CD4-positive, alpha-beta T cell treated with Interleukin-1 beta for 1 hour (primary cell): ENCODE measurements at places on chromosomes 4 and X.

DNA sequence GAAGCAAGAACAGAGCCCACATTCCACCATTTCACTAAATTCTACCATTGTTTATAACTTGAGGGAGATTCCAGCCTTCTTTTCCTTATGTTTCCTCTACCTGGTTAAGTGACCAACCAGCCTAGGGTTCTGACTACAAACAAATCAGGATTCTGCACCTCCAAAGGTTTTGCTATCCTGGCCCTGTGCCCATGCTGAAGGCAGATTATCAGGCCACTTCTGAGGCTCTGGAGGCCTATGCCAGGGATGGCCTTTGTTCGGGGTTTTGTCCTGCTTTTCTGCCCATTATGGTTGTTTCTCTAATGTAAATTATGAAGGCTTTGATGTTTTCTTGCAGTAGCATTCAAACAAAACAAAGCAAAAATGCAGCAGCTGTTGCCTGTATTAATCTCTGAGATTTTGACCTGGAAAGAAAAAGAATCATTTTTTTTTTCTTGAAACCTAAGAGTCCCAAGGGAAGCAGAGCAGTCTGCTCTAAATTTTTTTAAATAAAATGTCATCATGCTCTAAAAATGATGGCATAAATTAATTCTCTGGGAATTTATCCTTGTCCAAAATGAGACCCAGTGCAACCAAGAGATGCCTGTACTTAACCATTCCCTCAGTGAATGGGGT is 55.6 kb downstream of the RNF150 start:
- no peak for DNase-seq

GRCh38 chrX:13990126-13990800 is 39.4 kb downstream of the GEMIN8 start:
- no peak for DNase-seq

DNA sequence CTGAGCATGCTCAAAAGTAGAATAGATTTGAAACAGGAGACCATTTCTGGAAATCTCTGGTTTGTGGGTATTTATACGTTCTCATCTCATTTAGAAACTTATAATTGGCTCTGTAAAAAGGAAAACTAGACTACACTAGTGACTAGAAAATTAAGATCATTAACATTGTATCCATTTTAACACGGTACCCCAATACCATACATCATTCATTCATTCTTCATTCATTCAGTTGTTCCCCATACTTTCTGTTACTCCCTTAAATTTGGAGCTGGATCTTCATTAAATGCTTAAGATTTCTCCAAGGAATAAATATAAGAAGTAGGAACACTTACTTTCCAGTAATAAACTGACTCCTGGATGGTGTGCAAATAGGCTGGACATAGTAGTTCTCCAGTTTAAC is 1.3 kb downstream of the ARSJ start:
- no peak for DNase-seq

DNA sequence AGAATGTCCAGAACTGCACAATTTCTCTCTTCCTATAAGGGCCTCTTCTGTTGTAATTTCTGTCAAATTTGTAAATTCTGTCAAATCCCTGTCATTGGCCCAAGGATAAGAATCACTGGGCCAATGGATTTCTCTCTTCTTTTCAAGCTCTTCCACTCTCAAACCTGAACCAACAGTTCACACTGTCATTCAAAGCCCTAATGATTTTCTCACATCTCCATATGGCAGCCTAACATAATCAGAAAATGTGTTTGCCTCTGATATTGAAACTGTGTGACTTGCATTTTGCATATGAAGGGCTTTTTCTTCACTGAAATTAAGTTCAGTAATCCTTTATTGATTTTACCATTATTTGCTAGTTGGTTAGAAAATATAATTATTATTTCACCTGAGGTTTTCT is 1349.1 kb downstream of the FSTL5 start:
- no peak for DNase-seq

DNA sequence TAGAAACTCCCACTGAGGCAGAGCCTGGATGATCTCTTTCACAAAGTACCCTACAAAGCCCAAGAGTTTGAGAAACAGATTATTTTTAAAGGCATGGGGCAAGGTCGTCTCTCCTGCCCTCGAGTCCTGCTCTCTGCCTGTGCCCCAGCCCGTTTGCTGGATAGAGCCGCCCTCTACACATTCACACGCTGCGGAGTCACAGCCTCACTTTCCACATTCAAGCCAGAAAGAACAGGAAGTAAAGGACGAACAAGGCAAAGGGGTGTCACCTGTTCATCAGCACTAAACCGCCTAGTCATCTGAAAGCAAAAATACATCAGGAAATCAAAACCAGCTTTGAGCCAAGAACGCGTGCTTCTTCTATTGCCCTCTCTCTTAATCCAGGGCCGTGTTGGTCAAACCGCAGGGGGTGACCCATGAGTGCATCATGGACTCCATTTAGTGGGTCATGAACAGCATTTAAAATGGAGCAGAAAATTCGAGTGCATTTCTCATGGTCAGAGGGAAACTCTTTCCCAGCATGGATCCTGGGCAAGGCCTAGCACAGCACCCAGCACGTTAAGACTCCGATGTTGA is 83.4 kb downstream of the PHKA2 start:
- no peak for DNase-seq

DNA sequence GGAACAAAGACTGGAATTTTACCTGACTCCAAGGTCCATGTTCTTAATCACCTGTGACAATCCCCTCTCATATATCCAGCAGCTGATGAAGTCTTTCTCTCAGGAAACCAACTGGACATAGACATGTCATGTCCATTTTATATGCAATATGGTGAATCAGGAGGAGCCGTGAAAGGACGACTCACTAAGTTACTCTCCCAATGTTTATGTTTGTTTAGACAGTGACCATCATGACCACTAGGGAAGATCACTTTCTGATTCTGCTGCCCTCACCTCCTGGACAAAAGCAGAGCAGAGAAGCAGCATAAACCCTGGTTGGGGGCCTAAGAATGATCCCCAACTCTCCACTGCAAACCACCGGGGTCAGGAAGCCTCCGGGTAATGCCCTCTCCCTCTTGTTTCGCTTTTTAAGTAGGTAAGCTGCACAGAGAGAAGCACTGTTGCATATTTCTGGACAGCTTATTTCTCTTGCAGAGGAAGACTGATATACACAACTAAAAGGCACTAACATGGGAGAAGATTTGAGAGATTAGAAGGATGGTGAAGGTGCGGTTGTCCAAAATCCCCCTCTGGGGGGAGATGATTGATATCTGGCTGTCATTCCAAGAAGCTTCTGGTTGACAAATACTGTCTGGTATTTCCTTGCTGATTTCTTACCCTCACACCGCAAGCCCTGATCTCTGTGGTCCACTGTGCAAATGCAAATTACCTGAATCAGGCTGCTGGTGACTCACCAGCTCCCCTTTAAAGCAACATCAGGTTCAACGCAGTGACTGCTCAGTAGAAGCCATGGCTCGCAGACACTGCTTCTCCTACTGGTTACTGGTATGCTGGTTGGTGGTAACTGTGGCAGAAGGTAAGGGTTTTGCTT is at the start of gene ODAPH:
TSS of gene ODAPH (plus strand) at position 773 of the 871 bp plus-strand sequence. CDS start at position 790, 17 bp downstream.
- DNase-seq = no peak

- DNase-seq = no peak
These were observed 107.8 kb downstream of the STOX2 start for GRCh38 chr4:184012937-184013336.

DNA sequence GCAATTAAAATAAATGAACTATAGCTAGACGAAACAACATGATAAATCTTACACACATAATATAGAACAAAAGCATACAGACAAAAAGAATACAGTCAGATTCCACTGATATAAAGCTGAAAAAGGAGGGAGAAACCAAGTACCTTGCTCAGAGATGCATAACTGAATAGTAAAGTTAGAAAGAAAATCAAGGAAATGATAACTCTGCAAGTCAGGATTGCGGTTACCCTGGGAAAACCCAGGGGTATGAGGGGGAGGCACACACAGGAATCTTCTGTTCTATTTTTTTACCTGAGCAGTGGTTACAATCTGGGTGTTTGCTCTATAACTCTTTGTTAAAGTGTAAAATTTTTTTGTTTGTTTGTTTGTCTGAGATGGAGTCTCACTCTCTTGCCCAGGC is 209.1 kb downstream of the CBR4 start:
- DNase-seq = no peak

GRCh38 chrX:97332963-97333362 is 449.3 kb downstream of the RPA4 start:
- no peak for DNase-seq

- DNase-seq = no peak
These were observed 359.5 kb upstream of the FGF16 start for GRCh38 chrX:77087529-77088169.

- DNase-seq = no peak
These were observed 119.4 kb downstream of the GRIA3 start for GRCh38 chrX:123303429-123303828.

- no peak for DNase-seq
These were observed 68.6 kb upstream of the QRFPR start for GRCh38 chr4:121449416-121449815.

DNA sequence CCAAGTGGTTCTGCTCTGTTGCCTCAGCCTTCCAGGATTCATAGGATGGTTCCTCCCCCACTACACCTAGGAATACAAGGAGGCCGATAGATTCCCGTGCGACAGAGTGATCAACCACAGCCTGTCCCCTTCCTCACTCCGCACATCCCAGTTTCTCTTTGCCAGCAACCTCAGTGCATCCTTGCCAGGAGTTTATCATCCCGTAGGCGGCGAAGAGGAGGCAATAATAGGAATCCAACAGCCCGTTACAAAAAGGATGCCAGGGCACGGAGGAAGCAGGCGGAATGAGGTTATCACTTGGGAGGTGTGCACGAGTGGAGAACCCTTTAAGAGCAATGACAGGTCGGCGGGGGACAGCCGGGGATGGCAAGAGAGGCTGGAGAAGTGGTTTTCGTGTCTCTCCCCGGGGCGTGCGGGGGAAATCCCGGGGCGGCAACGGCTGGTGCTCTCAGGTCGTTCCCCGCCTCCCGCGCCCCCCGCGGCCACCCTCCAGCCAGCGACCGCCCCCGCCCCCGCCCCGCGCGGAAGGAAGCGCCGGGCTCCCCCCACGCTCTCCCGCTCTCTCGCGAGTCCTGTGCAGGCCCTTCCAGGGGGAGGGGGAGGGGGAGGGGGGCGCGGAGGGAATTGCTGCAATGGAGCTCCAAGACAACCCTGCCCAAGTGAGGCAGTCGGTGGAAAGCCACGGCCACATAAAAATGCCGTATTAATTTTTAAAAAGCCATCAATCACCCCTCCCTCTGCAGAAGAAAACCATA is 1.6 kb downstream of the PPP3CA start:
- peak; percentile 79 for DNase-seq

DNA sequence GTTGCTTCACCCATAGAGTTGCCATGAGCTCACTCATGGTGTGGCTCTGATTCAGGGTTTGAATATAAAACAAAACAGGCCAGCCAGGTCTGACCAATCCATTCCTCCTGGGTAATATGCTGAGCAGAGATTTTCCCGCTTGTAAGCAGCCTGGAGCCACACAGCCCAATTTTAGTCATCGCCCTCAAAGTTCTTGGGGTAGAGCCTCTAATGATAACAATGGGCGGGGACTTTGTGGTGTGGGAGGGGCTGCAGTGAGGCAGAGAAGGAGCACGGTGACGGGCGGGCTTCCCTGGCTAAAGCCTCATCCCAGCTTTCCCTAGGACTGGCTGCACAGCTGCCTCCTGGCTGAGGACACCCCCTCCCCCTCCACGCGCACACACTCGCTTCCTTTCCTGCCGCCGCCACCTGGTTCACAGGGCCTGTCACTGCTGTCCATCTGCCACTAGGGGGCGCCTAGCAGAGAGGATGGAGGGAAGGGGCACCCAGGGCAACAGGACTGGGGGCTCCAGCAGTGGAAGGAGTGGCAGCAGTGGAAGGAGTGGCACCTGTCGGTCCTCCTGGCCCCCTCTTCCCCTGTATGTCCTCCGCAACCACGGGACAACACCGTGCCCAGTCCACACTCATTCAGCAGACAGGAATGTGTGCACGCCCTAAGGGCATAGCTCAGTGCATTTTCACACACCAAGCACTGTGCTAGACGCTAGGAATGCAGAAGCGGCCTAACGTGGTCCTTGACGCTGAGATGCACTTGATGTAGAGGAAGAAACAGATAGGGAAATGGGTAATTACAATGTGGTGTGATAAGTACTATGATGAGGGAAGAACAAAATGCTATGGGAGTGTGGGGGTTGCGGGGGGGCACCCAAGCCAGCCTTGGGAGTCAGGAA is 26.8 kb downstream of the PRPS1 start:
- peak; percentile 72 for DNase-seq

GRCh38 chrX:8084006-8084405 is 87.1 kb downstream of the VCX2 start:
- no peak for DNase-seq

- DNase-seq = no peak
These were observed 35.2 kb downstream of the AFF2 start for GRCh38 chrX:148535639-148536038.

GRCh38 chrX:12894074-12895030 is 12.1 kb upstream of the TLR8 start:
- peak; percentile 44 for DNase-seq

DNA sequence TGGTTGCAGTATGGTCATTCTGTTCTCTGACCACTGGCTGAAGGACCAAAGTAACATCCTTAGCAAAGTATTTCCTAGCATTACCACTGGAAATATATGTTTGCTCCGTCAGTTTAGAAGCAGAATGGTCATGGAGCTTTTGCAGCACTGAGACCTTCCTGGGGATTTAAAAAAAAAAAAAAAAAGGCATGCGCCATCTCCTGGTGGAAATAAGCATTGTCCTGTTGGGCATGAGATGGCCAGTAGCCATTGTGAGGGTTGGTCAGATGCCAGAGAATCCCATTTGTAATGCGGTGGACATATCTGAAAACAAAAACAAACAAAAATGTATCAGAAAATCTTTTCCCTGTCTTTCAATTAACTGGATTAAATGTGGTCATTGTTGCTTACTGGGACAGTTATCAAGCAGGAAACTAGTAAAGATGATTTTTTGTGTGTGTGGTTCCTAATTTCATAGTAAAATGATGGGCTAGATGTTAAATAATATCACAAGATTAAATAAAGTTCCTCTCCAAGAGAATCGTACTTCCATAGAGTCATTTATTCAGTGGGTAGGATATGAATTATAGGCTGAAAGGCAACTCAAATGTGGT is 139.6 kb downstream of the SOWAHB start:
- DNase-seq = no peak

- no peak for DNase-seq
These were observed 512.3 kb downstream of the CFAP47 start for GRCh38 chrX:36431819-36432218.

DNA sequence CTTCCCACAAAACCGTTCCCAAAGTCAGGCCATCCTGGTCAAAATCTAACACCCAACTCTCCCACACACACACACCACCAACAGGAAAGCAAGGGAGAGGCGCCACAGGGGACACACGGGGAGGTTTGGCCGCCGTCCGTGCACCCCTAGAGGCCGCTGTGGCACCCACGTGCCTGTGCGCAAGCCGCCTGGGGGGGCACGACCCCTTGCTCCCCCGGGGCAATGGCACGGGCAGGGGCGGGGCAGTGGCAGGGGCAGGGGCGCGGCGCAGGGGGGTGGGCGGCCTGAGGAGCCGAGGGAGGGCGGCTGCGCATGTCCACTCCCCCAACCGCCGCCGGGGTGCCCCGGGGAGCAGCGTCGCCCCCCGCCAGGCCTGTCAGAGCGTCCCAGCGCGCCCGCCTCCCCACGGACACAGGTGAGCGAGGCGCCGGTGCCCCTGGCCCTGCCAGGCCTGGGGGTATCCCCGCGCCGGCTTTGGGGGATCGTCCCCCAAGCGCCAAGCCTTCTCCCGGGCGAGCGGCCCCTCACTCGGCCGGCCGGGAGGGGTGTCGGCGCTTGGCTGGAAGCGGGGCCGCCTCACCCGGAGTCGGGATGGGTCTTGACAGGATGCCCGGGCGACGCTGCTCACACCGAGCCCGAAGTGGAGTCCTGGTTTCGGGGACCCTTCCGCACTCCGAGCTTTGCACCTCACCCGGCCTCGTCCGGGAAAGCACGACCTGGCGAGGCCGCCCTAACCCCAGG is at the start of gene ERAS:
TSS of gene ERAS (plus strand) at position 379 of the 741 bp plus-strand sequence. CDS start 2,611 bp downstream, outside the sequence.
- peak; percentile 16 for DNase-seq
